ENCODE measurements at places on chromosomes 6 and 20.

DNA sequence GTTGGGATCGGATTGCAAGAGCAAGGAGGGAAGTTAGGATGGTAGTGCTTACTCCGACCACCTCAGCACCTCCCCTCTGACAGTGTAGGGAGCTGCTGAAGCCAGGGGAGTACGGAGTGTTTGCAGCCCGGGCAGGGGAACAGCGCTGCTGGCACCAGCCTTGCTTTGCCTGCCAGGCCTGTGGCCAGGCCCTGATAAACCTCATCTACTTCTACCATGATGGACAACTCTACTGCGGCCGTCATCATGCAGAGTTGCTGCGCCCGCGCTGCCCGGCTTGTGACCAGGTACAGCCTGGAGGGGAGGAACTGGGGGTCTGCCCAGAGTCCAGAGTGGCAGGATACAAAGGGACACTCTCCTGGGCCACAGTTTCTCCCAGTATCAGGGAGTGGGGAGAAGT is 2.2 kb upstream of the TOMM6 start:
- no peak for DNase-seq

GRCh38 chr6:89679215-89680120 is 40.9 kb upstream of the LYRM2 start:
- DNase-seq, result no peak

DNA sequence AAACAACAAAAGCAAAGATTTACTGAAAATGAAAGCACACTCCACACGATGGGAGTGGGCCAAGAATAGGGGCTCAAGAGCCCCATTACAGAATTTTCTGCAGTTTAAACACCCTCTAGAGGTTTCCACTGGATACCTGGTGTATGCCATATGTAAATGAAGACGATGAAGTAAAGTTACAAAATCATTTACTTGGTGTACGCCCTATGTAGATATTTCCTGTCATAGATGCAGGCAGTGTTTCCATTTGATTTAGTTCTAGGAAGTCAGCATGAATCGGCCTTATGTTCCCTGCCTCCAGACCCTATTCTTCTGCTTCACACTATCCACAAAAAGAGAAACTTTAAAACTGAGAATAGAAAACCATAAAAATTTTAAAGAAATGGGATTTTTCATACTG is 404.4 kb upstream of the GJE1 start:
- DNase-seq, result no peak

DNA sequence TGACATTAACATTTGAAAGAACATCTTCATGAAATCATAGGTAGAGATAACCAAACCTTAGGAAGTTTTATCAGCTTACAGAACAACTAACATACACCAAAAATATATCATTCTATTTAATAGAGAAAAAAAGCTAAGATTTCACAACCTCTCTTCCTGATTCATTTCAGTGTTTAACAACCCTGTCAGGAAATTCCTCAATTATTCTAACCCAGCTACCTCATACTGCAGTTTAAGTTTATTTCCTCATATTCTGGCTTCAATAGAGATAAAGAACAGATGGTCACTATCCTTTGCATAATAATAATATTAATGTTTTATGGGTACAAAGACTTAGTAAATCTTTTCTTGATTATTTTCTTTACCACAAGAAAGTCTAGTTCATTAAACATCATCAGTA is 112.9 kb upstream of the HSF2 start:
- DNase-seq, result no peak

DNA sequence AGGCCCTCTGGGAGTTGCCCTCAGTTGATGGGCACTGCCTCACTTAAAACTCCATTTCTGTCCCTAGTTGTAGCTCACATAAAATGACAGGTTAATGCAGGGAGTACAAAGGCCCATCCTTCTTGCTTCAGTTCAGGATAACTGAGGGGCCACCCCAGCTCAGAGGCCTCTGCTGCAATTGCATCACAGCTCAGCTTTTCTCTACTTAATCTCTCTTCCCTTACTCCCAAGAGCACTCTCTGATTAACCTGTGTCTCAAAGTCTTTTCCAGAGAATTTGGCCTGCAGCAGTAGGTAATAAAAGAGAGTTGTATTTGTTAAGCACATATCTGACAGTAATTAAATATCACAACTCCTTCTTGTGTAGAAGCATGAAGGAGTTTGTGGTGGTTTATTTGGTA is 40.9 kb upstream of the FLRT3 start:
- DNase-seq, result no peak

DNA sequence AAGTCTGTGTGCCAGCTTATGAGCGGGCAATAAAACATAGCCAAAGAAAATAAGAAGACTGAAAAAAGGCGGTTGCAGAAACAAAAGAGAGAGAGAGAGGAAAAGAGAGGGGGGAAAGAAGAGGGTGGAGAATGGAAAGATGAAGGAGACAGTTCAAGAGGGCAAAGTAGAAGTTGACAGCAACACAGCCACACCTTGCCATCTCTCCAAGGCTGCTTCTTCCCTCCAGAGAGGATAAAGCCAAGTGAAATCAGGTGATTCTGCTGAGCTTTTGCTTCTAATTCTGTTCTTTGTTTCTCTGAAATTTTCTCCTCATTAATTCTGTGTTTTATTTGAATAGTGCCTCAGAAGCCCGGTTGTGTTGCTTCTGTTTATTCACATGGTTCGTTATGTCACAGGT is 48.5 kb downstream of the PTPRK start:
- DNase-seq, result no peak

DNA sequence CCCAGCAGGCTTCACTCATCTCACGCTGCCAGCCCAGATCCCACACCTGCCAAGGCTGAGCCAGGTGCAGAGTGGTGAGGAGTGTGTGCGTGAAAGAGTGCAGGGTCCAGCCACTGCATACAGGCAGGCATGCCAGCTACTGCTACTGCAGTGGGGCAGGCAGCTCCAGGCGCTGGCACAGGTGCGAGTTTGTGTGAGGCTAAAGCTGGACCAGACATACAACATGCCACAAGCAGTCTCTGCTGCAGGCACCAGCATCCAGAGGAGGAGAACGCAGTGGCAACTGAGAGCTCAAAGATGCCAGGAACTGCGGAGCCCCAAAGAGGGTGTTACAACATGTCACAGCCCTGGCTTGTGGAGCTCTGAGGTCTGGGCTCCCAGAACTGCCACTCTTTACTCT is 149.8 kb downstream of the EYS start:
- DNase-seq, result no peak

DNA sequence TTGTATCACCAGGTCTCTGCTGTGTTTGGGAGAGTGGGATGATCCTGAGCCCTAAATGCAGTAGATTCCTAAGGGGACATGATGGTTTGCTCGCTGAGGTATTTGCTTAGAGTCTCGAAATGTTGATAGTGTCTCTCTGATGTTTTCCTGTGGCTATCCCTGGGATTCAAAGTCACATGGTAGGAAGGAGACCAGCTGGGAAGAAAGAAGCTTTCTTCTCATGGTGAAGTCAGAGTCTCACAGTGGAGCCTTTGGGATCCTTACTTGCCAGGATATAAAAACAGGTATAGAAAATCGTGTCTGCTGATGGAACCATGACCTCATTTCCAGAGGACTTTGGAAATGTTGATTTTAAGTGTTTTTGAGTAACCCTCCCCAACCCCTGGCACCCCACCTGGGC is 259.3 kb upstream of the SUPT3H start:
- DNase-seq, result no peak

- no peak for DNase-seq
These were observed 23.8 kb upstream of the PLEKHG1 start for GRCh38 chr6:150575836-150576235.

DNA sequence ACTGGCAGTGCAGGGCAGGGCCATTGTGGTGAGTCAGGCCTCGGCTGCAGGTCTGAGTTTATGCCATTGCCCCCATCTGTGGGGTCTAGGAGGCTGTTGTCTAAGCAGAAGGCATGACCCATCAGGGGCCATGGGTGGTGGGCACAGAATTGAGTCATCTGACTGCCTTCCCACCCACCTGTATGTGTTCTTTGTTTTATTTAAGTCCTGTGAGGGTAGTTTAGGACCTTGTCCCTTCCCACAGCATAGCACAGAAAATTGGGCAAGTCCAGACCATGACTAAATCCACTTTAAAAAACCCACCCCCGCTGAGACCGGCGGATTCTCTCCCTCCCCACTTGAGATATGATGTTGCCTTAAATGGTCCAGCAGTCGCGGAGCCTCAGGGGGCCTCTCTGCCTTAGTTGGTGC is 40.3 kb downstream of the ERMARD start:
- no peak for DNase-seq

DNA sequence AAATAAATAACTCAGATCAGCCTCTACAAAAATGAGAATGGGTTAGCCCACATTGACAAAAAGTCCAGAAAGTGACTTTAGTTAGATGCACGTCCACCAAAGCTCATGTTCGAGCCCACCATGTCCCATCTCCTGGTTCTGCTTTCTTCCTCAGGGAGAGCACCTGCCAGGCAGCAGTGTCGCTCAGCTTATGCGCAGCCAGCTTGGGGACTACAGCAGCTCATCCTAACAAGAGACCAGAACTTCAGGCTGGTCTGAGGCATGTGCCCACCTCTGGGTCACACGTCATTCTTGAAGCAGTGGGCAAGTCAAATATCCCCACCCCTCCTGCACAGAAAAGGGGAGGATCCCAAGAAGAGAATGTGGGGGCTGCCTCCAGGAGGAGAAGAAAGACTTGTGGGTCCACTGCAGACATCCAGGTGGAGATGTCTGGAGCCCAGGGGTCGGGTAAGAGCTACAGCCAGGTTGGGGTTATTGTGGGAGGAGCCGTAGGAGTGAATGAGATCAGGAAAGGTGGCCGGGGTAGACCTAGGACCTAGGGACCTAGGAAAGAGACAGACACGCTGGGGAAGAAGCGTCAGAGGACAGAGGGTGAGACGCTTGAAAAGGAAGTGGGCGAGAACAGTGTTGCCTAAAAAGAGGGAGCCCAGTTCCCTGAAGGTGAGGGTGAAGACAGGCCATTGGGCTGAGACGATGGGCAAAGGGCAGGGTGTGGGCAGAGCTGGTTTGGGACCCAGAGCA is 52.5 kb downstream of the SSR1 start:
- no peak for DNase-seq

DNA sequence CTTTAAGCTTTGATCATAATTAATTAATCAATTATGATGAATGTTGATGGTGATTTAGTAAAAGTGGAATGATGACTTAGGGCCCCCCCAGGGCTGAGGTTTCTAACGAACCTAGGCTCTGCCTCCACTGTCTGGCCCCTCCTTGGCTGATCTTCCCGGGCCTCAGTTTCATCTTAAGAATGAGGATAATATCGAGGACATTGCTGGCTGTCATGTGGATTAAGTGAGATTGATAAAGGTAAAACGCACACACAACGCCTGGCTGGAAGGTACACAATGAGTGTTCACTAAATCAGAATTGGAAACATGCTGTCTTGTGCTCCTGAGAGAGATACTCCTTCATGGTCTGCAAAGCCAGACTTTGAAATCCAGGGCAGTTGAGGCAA is 5.3 kb upstream of the SULF2 start:
- DNase-seq, result no peak

GRCh38 chr20:45407067-45407745 is 883 bp upstream of the DBNDD2 start:
- no peak for DNase-seq

DNA sequence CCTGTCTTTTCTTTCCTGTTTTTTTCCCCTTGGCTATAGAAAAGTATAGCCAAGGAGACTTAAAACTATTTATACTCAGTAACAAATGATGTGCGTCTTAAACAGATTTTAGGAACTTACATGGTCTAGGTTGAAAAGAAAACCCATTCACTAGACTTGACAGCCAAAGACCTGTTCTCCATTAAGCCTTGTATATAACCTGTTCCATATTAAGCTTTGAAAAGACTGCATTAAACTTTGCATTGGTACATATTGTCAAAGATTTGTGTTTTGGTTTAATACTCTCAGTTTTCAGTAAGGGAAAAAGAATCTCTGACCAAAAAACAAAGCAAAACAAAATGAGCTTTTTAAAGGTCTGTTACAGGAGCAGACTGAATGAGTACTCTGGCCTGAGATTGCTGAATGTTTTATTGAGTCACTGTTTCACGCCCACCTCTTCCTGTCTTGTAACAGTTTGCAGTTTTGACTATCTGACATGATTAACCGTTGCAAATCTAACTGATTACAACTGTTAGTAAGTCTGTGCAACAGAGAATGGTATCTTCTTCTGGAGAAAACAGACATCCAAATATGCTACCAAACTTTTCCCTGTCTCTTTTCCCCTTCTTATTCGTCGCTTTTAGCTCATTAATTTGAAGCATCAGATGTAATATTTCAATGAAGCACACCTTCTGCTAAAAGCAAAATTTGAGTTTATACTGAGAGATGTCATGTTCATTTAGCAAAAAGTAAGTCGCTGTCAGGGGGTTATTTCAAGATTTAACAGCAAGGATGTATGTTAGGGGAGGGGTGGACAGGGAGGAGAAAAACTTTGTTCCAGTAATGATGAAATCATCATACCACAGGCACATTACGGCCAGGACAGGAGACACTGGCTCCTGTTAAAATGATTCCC is 59.1 kb upstream of the SUPT3H start:
- no peak for DNase-seq
